Dermis lymphatic vessel endothelial cell (primary cell): ENCODE measurements at places on chromosomes 3 and 15. TPM values are rescaled to one million over a fixed set of nuclear protein-coding genes. Genes with fewer than 3 reads are reported as not detected.

WDR48 gene
- 37.2 and 49.9 TPM in 2 replicates for total RNA-seq

PDCD7 gene
- 10.9 and 14.1 TPM in 2 replicates for total RNA-seq

TMCO5A gene
- not detected in 2 replicates for total RNA-seq

GOLGA6L7 gene
- total RNA-seq = not detected in 2 replicates

EXD1 gene
- not detected in 2 replicates for total RNA-seq

NLGN1 gene
- under 0.01 TPM in 2 replicates for total RNA-seq

TCTA gene
- 13.1 and 25.5 TPM in 2 replicates for total RNA-seq

GOLGA8M gene
- total RNA-seq = 1.2 and 4.4 TPM in 2 replicates

SPATA12 gene
- total RNA-seq = 0.22 and 0.52 TPM in 2 replicates

GMNC gene
- total RNA-seq = not detected in 2 replicates

USP13 gene
- 33.7 and 47.4 TPM in 2 replicates for total RNA-seq

ZNF662 gene
- 0.33 and 2.1 TPM in 2 replicates for total RNA-seq

CLDN18 gene
- total RNA-seq = not detected in 2 replicates
